Astrocyte of the spinal cord (primary cell): ENCODE measurements at places on chromosomes 4 and X.

- DNase-seq = peak; percentile 82
These were observed 24.2 kb downstream of the HERC3 start for GRCh38 chr4:88616275-88617150.

DNA sequence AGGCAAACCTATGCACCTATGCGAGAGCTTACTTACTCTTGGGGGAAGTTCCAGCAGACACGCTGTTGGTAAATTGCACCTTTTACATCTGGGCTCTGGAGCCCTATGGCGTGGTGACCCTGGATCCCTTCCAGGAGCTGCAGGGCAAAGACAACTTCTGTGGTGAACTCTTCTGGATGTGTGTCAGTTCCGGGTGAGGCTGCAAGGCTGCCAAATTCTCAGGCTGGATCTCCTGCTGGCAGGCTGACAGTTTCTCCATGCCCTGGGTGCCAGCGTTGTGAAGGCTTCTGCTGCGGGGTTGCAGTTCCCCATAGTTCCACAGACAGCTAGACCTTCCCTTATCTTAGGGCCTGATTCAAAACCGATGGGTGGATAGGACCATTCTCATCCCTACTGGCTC is 37.9 kb downstream of the RAP2C start:
- DNase-seq = no peak

DNA sequence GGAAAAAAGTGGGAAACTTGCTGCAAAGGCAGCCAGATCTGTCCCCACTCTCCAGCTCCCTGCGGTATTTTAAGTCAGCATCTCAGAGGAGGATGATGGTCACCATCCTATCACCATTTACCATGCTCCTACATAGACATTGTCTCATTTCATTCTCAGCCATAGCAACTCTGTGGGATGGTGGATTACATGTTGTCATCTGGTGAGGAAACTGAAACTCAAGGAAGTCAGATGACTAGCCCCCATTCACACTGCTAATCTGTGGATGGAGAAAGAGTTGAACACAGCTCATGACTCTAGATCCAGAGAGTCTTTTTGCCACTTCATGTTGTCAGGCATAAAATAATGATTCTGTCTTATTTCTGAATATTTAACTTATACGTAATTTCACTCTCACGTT is 323.5 kb downstream of the PTTG2 start:
- no peak for DNase-seq

GRCh38 chrX:121298499-121298898 is 251.1 kb downstream of the GLUD2 start:
- no peak for DNase-seq

GRCh38 chr4:122665161-122665929 is 44.5 kb upstream of the IL21 start:
- DNase-seq = no peak

- DNase-seq = peak; percentile 49
These were observed 752 bp downstream of the FRAS1 start for GRCh38 chr4:78057600-78058550.

- no peak for DNase-seq
These were observed 49.3 kb upstream of the CD40LG start for GRCh38 chrX:136598631-136599030.
